HS-5 (cell line): ENCODE measurements at places on chromosomes 5 and 9.

DNA sequence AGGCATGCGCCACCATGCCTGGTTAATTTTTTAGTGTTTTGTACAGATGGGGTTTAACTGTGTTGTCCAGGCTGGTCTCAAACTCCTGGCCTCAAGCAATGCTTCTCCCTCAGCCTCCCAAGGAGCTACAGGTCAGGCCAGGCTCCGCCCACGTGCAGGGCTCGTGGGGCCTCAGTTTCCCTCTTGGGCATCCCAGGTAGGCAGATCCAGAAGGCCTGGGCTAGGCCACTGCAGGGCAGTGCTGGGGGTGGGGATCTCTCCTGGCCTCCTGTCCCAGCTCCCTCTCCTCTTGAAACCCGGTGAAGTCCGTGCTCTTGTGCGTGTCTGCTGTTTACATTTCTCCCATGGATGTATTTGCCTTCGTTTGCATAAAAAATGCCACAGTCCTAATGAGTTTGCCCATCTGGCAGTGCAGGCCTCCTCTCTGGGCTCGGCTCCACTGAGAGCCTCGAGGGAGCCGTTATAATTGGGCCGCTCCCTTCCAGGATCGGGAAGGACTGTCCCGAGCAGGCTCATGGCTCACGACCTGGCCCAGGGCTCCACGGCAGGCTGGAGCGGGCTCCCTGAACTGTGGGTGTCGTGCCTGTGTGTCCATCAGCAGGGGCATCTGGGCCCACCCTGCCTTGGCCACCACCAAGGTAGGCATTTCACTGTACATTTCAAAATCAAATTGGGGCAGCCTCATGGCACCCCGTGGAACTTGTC lies 52.6 kb upstream of the RUFY1 start:
- no peak for DNase-seq

DNA sequence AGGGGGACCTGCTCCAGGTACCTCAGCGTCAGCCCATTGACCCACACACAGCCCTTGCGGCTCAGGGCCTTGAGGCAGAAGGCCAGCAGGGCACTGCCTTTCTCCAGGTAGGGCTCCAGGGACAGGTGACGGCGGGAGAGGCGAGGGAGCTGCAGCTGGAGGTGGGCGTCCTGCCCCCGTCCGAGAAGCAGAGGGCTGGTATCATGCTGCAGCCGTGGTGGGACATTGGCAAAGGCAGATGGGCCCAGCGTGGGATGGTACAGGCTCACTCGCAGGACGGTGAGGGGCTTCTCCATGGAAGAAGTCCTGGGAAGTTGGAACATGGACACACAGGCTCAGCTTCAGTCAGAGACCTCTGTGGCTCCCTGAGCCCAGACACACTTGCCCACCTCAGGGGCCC lies 2.5 kb upstream of the DCANP1 start:
- DNase-seq: no peak

- no peak for DNase-seq
Measured at GRCh38 chr9:127912296-127912695, 4.5 kb downstream of the ST6GALNAC4 start.

DNA sequence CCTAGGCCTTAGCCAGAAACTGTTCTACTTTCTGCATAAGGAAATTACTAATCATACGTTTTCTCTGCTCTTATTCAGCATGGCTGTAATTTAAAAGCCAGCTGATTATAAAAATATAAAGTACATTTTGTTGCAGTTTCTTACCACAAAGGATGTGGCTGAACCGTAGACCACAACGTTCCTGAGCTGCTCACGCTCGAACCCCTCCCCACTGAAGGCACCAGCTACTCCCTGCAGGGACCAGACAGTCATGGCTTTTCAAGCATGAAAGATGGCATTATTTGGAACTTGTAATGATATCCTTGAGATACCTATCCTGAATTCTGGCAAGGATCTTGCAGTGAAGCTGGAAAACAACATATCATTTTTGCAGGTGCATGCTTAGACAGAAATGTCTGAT lies 91.8 kb upstream of the DMRT1 start:
- DNase-seq: no peak

DNA sequence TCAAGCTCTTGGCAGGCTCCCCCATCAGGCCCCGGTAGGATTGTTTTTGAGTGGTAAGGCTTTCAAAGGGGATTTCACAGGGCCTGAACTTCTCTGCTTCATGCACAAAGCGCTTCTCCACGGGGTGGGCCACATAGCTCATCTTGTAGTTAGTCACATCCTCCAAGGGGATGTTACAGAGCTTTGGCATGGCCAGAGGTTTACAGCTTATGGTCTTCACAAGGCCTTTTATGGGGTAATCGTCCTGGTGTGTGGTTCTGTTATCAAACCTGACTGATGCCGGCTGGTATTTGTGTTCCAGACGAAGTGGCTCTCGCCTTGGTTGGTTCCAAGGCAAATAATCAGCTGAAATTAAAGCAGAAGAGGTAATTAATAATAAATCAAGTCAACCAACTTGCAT lies 104.3 kb downstream of the SAXO1 start:
- DNase-seq: no peak

DNA sequence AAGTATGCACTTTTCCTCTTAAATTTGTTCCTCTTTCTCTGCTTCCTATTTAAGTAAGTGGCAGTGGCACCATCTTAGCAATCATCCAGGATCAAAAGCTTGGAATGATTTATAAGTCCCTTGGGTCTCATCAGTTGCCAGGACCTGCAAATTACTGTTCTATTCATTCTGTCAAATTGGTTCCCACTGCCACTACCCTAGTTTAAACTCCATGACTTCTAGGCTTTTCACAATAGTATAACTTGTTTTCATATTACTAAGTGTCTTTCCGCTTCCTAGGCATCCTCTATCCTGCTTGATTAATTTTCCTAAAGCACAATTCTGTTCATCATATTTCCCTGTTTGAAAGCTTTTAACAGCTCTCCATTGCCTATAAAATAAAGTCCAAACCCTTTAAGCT lies 363.9 kb upstream of the MEF2C start:
- no peak for DNase-seq

- no peak for DNase-seq
Measured at GRCh38 chr9:132784286-132784830, 93.7 kb downstream of the AK8 start.

DNA sequence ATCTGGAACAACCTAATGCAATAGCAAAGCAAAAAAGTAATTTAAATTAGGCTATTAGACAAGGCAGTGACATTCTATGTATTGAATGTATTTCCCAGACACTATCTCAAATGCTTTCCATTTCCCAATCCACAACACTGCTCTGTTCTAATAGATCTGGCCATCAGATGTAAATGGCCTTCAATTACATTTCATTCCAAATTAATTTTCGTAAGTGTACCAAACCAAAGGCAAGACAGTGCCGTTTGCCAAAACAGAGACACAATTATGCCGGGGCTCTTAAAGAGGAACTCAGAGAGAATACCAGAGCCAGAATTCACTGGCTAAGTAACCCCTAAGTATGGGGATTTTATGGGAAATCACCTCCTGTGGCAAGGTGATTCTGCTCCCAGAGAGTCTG lies 63.1 kb downstream of the GNAQ start:
- no peak for DNase-seq

DNA sequence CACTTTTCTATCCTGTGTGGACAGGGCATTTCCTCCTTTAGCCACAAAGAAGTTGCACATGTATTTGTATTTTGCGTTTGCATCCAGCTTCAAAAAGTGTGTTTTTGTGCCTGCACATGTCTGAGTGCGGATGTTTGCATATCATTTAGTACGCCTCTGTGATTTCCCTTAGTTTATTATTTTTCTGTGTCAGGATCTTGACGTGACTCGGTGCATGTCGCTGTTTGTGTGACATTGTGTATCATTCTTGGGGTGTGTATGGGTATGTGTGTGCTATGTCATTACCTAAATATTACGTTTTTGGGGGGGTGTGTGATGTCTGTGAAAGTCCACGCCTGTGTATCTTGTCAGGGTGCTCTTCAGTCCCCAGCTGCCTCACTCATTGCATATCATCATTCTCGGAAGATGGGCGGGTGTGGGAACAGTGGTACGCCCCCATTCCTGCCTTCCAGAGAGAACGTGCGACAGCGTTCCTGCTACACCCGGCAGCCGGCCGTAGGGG lies 416 bp upstream of the PAIP2 start:
- no peak for DNase-seq

DNA sequence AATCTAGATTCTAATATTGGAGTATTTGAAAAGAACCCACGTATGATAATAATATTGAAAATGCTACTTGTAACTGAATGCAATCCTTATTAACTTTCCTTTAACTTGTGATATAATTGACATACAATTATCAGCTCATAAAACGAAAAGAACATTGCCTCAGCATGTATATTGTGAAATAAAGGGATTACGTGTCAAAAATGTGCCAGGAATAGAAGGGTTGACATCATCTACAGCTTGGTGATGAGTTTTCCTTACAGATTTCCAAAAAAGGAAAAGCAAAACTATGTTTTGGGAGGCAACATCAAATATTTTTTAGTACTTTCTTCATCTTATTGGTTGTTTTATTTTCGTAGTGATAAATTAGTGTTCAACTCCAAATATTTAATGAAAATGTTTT lies 266.0 kb upstream of the PTGER4 start:
- peak; percentile 90 for DNase-seq

- no peak for DNase-seq
Measured at GRCh38 chr5:151476016-151476415, 28.6 kb downstream of the SLC36A1 start.

GRCh38 chr5:73126381-73126780 lies 6.0 kb downstream of the TMEM171 start:
- DNase-seq: no peak

DNA sequence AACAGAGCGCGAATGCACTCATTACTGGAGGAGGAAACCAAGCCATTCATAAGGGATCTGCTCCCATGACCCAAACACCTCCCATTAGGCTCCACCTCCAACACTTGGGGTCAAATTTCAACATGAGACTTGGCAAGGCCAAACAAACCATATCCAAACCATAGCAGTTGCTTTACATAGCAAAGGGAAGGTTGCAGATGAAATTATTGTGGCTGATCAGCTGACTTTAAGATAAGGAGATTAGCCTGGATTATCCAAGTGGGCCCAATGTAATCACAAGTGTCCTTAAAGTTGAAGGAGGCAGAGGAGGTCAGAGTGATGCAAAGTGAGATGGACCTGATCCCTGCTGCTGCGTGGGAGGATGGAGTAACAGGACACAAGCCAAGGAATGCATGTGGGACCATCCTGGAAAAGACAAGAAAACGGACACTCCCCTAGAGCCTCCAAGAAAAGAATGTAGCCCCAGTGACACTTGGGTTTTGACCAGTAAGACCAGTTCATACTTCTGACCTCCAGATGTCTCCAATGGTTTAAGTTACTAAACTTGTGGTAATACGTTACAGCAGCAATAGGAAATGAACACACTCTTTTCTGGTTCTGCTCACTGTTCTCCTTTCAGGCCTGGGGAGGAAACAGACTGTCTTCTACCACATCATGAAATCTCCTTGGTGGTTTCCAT lies 167.3 kb downstream of the GNAQ start:
- no peak for DNase-seq

- DNase-seq: no peak
Measured at GRCh38 chr5:149939546-149939945, 5.0 kb downstream of the PDE6A start.

- DNase-seq: no peak
Measured at GRCh38 chr9:134643222-134643671, 1.6 kb downstream of the COL5A1 start.

- DNase-seq: no peak
Measured at GRCh38 chr5:68542207-68542606, 326.7 kb downstream of the PIK3R1 start.

DNA sequence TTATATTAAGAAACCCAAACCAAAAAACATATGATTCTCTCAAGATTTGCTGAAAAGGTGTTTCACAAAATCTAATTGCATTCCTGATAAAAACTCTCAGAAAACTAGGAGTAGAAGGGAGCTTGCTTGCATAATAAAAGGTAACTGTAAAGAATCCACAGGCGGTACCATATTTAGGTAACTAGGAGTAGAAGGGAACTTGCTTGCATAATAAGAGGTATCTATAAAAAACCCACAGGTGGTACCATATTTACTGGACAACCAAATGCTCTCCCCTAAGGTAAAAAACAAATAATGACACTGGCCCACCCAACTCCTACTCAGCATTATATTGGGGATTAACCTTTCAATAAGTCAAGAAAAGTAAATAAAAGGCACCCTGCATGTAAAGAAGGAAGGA lies 57.5 kb upstream of the FCN1 start:
- no peak for DNase-seq

GRCh38 chr9:14030375-14031059 lies 283.4 kb downstream of the NFIB start:
- DNase-seq: no peak

DNA sequence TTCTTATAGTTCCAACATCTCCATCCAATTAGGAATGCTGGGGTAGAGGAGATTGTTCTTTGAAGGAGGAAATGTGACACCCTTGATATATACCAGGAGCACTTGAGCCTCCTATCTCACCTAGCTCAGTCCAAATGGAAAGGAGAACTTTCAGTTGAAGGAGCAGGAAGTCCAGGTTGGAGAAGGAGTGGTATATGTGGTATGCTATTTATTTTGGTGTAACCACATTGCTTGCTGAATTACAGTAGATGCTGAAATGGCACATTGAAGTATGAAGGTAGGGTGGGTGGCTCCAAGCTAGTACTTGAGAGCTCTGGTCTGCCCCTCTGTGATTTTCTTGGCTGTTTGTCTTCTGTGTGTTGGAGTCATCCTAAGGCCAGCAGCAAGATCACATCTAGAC lies 6.1 kb downstream of the CSNK1G3 start:
- DNase-seq: no peak

GRCh38 chr5:139646111-139646510 lies 2.0 kb upstream of the CXXC5 start:
- DNase-seq: no peak

- DNase-seq: no peak
Measured at GRCh38 chr9:36486933-36487481, 85.7 kb upstream of the MELK start.

DNA sequence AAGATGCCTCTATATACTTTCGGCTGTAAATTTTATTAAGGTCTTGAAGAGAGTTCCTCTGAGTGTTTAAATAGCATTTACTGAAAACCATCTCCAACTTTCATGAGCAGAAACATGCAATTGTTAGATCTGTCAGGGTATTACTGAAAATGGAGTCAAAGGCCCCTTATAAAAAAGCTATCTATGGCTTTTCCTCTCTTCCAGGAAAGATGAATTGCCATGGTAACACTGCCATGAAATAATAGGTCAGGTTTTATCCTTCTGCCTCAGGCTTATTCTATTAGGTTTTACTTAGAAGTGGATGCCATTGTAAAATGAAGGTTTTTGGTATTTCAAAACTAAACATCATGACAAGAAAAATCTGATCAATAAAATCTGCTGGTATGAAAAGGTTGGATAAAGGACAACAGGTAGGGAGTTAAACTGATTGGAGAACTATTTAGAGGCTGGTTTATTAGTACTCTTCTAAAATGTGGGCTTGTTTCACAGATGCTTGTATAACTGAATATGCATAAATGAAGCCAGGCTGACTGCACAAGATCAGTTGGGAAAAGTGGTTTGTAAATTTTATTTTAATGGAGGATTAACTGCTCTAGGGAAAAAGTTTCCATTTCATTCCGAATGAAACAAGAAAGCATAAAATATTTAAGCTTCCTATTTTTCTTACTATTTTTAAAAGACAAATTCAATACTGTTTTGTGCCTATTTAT lies 135.5 kb downstream of the RAB3C start:
- DNase-seq: no peak
